ENCODE measurements at places on chromosomes 11 and 22. TPM values are rescaled to one million over a fixed set of nuclear protein-coding genes. Genes with fewer than 3 reads are reported as not detected.

The ARHGAP42 gene
- total RNA-seq: 6.0 TPM

The ANKK1 gene
- 0.73 TPM for total RNA-seq

The MPEG1 gene
- total RNA-seq: 20.0 TPM

The MAP6 gene
- not detected for total RNA-seq

The APOL5 gene
- total RNA-seq: not detected

DNA sequence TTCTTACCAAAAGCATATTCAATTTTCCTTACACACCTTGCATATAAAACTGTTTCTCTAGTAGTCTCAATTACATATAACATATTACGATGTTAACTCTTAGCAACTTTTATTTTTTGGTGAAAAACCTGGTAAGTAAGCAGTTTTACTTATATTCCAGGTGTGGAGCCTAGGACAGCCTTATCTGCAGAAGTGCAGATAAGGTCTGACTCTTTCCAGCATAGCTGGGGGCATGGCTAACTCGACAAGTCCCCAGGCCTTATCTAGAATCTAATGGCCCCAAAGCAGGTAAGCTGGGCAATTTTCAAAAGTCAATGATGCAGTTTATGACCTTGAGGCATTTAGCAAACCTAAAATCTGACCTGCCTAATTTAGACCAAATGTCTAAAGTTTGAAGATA lies 4.2 kb upstream of the C1QTNF6 start:
- no peaks in the 10 kb centered on the region for H3K27me3 ChIP-seq
- no peak overlapping the region for H3K4me3 ChIP-seq
- H3K36me3 ChIP-seq: no peaks in the 10 kb centered on the region
- peaks cover 35% of the 10 kb centered on the region for H3K4me1 ChIP-seq

- H3K27ac ChIP-seq: no peak overlapping the region
- no peaks in the 10 kb centered on the region for H3K36me3 ChIP-seq
- H3K27me3 ChIP-seq: no peaks in the 10 kb centered on the region
- DNase-seq: no peak
- H3K4me1 ChIP-seq: peaks cover 11% of the 10 kb centered on the region
These were observed 24.4 kb downstream of the USP47 start for GRCh38 chr11:11866203-11866602.

DNA sequence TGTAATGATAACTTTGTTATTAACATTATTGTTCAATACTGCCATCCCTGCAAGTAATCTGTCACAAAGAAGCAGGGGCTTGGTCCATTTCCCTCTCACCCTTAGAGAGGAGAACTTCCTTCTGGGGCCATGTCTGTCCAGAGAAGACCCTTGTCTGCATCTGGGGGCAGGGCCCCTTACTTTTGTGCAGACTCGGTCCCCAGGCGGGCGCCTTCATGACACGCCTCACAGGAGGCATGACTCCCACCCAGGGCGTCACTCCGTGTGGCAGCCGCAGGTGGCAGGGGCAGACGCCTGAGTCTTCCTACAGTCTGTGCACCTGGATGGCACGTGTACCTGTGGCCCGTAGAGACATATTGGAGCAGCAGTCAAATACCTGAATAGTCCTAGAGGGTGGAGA lies 21.8 kb upstream of the B3GAT1 start:
- no peak for DNase-seq
- H3K36me3 ChIP-seq: no peaks in the 10 kb centered on the region
- H3K4me1 ChIP-seq: no peaks in the 10 kb centered on the region
- no peak overlapping the region for H3K4me3 ChIP-seq
- no peaks in the 10 kb centered on the region for H3K27me3 ChIP-seq
- no peak overlapping the region for H3K27ac ChIP-seq

DNA sequence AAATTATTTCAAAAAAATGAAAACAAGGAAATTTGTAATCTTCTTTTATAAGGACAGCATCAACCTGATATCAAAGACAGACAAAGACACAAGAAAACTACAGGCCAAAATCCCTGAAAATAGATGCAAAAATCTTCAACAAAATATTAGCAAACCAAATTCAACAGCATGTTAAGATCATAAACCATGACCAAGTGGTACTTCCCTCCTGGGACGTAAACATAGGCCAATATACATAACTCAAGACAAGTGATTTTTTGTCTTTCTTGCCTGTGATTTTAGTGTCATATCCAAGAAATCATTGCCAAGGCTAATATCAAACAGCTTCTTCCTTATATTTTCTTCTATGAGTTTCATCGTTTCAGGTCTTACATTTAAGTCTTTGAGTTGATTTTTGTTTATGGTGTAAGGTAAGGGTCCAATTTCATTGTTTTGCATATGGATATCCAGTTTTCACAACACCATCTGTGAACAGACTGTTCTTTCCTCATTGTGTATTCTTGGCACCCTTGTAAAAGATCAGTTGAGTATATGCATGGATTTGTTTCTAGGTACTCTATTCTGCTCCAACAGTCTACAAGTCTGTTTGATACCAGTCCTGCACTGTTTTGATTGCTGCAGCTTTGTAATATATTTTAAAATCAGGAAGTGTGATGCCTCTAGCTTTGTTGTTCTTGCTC lies 50.0 kb downstream of the SBF2 start:
- no peaks in the 10 kb centered on the region for H3K36me3 ChIP-seq
- DNase-seq: no peak
- no peaks in the 10 kb centered on the region for H3K4me1 ChIP-seq
- no peaks in the 10 kb centered on the region for H3K27me3 ChIP-seq

GRCh38 chr11:102603091-102603490 lies 22.0 kb downstream of the MMP20 start:
- no peaks in the 10 kb centered on the region for H3K36me3 ChIP-seq
- H3K4me1 ChIP-seq: no peaks in the 10 kb centered on the region
- no peak for DNase-seq
- no peak overlapping the region for H3K4me3 ChIP-seq
- H3K27me3 ChIP-seq: no peaks in the 10 kb centered on the region
- H3K27ac ChIP-seq: no peak overlapping the region

- H3K27ac ChIP-seq: no peak overlapping the region
- H3K27me3 ChIP-seq: no peaks in the 10 kb centered on the region
- no peaks in the 10 kb centered on the region for H3K4me1 ChIP-seq
- H3K36me3 ChIP-seq: no peaks in the 10 kb centered on the region
- no peak overlapping the region for H3K4me3 ChIP-seq
These were observed 11.9 kb downstream of the VSIG10L2 start for GRCh38 chr11:125957618-125958332.

DNA sequence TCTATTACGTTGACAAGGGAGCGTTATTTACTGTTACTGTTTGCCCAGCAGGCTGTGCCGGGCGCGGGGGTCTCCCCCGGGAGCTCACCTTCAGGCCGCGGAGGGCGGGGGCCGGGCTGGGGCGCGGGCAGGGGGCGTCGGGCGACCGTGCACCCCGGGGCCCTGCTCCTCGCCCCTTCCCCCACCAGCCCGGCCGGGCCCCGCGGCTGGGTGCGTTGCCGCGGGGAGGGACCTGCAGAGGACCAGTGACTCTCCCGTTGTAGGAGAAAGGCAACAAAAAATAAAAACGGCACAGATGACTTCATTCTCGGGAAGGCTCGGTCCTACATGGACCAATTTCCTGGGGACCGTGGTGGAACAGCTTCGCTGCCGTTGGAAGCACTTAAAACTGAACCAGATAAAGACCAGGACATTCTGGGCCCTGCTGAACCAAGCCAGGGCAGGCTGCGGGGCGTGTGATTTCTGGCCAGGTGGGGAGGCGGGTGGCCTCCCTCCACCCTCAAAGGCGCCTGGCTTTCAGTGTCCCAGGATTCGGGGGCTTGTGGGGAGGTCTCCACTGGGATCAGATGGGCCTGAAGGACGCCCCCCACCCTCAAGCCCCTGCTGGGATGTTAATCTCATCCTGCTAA lies 57.4 kb downstream of the IGLL1 start:
- H3K4me3 ChIP-seq: no peak overlapping the region
- H3K27ac ChIP-seq: no peak overlapping the region
- H3K4me1 ChIP-seq: peaks cover 19% of the 10 kb centered on the region
- peaks cover 4% of the 10 kb centered on the region for H3K27me3 ChIP-seq
- H3K36me3 ChIP-seq: no peaks in the 10 kb centered on the region
